Peyer's patch (tissue), 4 donors: ENCODE measurements at places on chromosomes 16 and 17.
A peak's percentile ranks its signal among the peaks of the same experiment; 100 is the strongest.

GRCh38 chr17:82257473-82257872, 16.0 kb downstream of the CSNK1D start:
- DNase-seq: peak; percentile 67

DNA sequence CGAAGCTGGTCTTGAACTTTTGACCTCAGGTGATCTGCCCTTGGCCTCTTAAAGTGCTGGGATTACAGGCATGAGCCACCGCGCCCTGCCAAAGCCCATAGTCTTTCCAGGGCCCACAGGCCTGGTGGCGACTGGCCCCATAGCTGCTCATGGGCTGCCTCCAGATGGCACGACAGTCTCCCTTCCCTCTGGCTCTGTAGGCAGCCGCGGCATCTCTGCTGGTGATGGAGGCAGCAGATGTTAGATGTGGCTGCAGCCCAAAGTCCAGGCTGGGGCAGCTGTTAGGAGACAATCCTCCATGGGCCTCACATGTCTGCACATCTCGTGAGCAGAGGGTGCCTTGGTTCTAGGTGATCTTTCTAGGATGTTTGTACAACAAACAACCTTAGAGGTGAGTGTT, 69.7 kb upstream of the DNAJA2 start:
- no peak for DNase-seq

DNA sequence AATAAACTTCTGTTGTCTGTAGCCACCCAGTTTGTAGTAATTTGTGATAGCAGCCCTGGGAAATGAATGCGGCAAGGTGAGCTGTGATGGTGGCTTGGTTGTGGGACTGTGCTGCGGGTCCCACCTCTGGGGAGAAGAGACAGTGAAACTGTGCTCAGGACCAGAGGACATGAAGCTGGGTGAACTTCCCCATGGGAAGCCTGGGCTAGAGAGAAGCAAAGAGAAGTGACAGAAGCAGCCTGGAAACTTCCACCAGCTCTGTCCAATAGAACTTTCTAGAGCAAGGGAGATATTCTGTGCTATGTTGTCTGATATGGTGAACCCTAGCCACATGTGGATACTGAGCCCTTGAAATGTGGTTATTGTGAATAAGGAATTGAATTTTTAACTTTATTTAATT, 51.5 kb upstream of the EMP2 start:
- no peak for DNase-seq

DNA sequence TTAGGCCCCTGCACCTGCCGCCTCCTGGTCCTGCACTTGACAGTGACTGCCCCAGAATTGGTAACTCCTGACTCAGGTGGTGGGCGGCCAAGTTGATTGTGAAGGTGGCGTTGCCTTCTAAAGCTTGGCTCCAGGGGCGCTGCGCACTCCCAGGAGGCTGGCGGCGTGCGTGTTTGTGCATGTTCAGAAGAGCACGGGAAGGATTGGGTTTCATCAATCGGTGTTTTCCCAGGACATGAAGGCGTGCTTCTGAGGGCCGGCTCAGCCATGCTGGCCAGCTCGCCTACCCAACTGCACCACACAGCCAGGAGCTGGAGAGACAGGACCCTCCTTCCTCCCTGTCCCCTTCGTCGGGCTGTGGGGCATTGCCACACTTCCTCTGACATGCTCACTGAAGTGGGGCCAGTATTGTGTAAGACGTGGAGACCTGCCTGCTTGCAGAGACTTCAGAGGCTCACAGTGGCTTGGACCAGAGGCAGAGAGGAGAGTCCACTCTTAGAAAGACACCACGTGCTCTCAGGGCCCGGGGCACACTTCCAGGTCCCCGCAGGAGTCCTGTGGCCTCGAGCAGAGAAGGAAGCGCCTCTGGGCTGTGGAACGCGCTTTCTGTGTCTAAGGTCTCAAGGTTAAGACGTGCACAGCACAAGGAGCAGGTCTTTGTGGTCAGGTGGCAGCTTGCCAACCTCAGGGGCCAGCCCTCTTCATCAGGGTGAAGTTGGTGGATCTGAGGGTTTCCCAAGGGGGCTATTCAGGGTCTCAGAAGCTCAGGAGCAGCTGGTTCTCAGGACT, 2.8 kb downstream of the RAB40C start:
- DNase-seq: no peak

DNA sequence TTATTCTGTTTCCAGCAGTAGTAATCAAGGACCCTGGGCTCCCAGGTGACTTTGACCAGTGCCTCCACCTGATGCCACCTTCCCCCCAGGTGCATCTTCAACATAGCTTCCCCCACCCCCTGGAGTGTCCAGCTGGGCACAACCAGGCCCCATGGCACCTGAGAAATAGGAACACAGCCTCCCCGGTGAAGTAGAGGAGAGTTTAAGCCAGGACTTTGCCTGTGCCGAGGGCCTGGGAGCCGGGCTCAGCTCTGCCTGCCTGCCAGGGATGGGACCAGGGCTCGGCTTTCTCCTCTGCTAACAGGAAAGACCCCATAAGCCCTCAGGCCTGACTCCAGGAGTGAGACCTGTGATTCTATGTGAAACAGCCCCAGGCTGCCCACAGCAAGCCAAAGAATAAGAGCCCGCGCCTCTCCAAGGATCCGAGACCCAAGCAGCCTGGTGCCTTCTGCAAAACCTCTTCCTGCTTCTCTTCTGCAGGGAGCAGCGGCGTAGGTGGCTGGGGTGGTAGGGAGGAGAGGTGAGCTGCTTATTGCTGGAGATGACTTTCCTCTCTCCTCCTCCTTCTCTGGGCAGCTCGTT, 16.4 kb upstream of the RBFOX3 start:
- peak; percentile 36 for DNase-seq

DNA sequence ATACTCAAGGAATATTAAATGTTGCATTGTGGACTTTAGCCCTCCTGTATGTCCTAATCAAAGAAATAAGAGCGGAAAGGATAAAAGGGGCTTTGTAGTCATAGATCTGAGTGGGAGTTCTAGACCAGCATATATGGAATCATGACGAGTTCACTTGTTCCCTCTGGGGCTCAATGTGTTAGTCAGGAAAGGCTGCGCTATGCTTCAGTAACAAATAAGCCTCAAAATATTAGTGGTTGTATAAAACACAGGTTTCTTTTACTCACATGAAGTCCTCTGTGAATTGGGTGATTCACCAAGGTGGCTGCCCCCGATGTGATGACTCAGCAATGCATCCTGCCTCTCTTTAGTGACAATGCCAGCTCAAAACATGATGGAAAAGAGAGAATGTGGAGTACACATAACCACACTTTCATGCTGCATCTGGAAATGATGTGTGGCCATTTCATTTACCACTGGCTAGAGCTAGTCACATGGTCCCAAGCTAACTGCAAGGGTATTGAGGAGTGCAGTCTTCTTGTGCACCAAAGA, 63.3 kb upstream of the IRX5 start:
- DNase-seq: no peak

DNA sequence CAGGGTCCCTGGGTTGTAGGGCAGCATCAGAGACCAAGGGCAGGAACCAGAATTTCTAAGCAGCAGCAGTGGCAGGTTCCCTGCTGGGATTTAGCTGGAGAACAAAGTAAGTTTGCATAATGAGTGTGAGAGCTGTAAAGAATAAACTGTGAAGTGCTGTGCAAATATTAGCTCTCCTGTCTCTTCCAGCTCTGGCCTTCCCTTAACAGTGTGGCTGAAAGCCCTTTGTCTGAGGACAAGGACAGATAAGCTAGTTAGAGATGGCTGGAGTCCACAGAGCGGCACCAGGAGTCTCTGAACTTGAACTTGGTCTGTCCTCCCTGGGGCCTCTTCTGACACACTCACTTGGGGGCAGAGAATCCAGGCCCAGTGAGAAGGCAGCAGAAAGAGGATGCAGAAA, 98.2 kb upstream of the WSCD1 start:
- no peak for DNase-seq

DNA sequence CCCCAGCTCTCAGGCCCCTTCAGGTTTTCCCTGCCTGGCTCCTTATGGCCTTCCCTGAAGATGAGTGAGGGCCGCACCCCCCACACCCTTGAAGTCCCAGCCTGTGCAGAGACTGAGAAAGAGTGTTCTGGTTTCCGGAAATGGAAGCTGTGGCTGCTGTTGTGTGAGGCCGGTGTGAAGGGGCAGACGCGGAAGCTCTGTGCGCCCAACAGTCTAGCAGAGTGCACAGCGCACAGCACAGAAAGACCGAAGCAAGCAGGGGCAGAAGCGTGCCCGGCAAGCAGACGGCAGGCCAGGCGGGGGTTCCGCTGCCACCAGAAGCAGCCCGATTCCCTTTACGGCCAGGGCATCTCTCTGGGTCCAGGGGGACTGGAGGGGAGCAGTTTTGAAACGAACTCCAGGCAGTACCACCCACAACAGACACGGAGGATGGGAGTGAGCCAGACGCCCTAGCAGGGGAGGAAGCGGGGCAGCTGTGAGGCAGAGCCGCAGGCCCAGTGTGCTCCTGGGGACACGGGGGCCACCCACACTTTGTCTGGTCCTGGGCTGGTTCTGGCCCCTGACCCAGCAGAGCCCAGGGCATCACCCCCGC, 16.7 kb downstream of the TPSG1 start:
- DNase-seq: no peak

GRCh38 chr16:65388592-65388991, 266.7 kb upstream of the CDH11 start:
- no peak for DNase-seq

- DNase-seq: no peak
Measured at GRCh38 chr17:5080591-5080990, 2.3 kb downstream of the ZFP3 start.

- DNase-seq: peak; percentile 26
Measured at GRCh38 chr17:27846042-27846655, 45.8 kb upstream of the NOS2 start.

GRCh38 chr16:73350707-73351452, 303.0 kb upstream of the ZFHX3 start:
- DNase-seq: no peak

GRCh38 chr17:28920201-28920600, 17.3 kb upstream of the DHRS13 start:
- no peak for DNase-seq

GRCh38 chr17:18267927-18268711, 7.7 kb downstream of the MIEF2 start:
- no peak for DNase-seq

GRCh38 chr17:75151930-75152329, 2.4 kb downstream of the JPT1 start:
- peak; percentile 8 for DNase-seq

GRCh38 chr17:14337596-14338079, 36.8 kb downstream of the HS3ST3B1 start:
- no peak for DNase-seq

- DNase-seq: peak; percentile 50
Measured at GRCh38 chr17:59513934-59514841, 51.2 kb upstream of the DHX40 start.

GRCh38 chr17:80339731-80340456, 75.1 kb upstream of the ENDOV start:
- DNase-seq: no peak

- no peak for DNase-seq
Measured at GRCh38 chr17:74606050-74606449, 14.0 kb upstream of the CD300LD start.

GRCh38 chr16:72665701-72666100, 382.2 kb downstream of the ZFHX3 start:
- DNase-seq: no peak

DNA sequence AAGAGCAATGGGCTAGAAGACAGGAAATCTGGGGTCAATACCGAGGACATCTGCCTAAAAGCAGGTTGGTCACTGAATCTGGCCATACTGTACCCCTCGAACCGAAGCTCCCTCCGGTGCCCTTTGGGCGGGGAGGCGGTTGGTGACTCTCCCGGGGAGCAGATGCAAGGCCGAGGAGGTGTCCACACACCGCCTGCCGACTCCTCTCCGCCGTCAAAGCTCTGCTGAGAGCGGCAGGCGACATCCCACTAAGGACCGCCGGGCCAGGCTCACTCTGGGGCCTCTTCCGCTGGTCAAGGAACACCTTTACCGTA, 458 bp downstream of the ZNF200 start:
- no peak for DNase-seq

GRCh38 chr16:11621920-11622651, 35.4 kb upstream of the LITAF start:
- DNase-seq: no peak

GRCh38 chr16:70267516-70267915, 15.8 kb upstream of the EXOSC6 start:
- DNase-seq: no peak

DNA sequence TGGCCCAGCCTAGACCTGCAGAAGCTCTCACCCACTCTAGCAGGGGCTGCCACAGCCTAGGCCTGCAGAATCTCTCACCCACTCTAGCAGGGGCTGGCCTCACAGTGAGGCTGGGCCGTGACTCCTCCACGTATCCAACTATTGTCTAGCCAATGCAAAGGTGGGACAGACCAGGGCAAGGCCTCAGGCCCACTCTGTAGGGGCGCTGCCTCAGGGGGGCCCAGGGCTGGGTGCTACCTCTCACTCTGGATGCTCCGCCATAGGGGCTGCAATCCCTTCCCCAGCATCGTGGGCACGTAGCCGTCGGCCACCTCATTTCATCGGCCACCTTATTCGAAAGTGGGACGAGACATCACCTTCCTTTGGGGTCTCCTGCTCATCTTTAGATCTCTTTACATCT, 51.7 kb downstream of the RPH3AL start:
- no peak for DNase-seq

GRCh38 chr16:76175718-76176117, 101.5 kb upstream of the CNTNAP4 start:
- DNase-seq: no peak

DNA sequence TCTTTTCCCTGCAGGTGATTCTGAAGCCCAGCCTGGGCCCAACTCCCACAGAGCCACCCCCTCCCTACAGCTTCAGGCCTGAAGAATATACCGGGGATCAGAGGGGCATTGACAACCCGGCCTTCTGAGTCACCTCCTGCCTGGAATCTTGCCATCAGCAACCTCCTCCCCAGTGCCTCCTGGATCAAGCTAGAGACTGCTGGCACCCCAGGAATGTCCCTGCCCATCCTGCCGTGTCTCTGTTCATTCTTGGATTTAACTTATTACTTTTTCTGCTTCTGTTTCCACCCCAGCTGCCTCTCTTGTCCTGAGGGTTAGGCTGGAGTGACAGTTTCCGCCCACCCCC, 4.9 kb downstream of the TMEM92 start:
- DNase-seq: no peak

- no peak for DNase-seq
Measured at GRCh38 chr16:24993722-24994686, 21.2 kb downstream of the ARHGAP17 start.

DNA sequence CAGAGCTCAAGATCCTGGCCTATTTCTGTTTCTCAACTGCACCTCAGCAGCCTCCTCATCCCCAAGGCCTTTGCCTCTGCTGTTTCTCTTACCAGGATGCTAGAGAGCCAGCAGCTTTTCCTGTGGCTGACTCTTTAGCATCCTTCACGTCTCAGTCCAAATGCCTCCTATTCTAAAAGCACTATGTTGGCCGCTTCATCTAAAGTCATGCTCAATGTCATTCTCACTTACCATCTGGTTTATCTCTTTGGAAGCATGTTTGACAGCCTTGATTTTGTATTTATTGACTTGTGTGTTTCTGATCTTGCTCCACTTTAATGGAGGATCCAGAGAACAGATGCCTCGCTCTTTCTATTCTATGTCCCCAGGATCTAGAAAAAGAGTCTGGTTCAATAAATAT, 351.8 kb upstream of the CDH11 start:
- DNase-seq: no peak

DNA sequence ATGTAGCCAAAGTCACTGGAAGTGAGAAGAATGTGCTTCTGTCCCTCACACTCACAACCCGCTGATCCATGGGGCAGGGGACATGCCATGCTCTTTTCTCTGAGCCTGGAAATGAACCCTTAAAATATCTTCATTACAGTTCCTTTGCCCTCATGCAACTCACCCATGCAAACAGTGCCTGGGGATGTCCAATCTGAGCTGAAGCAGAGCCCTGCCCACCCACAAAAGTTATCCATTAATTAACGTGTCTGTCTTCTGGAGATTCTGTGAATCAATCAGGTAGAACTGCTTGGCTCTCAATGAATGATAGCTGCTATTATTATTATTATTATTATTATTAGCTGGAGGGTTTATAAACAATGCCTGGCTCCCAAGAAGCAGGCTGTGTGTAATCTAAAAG, 133.7 kb downstream of the USP31 start:
- DNase-seq: no peak
